ENCODE measurements at places on chromosomes 6 and 20.

DNA sequence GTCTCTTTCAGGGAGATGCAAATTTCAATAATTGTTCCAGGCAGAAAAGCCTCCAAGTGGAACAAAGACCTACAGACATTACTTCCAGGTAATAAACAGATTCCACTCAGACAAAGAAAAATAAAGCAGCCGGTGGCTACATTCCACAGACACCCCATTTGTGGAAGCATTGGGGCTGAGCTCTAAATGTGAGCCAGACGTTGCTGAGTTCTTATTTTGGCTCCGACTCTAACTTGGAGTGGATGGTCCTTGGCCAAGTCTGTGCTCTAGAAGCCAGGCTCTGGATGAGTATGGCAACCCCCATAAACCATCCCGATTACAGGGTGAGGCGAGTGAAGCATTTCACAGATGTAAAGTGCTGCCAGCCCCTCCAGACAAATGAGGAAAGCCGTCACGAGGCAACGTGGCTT lies 6.6 kb downstream of the TRAM2 start:
- no peak for DNase-seq

GRCh38 chr6:129686941-129687627 lies 22.9 kb downstream of the ARHGAP18 start:
- DNase-seq, result no peak

- no peak for DNase-seq
Measured at GRCh38 chr6:109369728-109370127, 12.5 kb downstream of the CD164 start.

- DNase-seq, result no peak
Measured at GRCh38 chr6:21360336-21360735, 233.2 kb upstream of the SOX4 start.

DNA sequence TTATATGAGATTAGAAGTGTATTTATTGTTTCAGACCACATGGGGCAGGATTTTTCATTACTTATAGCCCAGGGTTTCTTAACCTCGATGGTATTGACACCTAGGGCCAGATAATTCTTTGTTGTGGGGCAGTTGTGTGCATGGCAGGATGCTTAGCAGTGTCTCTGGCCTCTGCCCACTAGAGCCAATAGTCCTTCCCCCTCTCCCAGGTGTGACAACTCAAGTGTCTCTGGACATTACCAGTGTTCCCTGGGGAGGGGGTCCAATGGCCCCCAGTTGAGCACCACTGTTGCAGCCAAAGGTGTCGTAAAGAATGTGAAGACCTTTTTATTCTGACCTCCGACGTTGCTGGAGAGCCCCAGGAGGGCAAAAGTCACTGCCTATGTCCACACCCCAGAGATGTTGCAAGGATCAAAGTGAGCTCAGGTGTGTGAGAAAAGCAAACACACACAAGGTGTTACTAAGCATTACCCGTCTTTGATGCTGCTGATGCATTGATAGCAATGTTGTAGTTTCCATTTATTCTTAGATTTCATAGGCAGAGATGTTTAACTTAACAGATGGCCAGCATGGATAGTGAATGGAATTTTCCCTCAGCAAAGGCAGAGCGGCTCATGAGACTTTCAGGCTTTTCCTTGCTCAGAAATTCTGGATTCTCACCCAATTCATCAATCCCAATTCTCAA lies 22.2 kb downstream of the BANF2 start:
- no peak for DNase-seq

- no peak for DNase-seq
Measured at GRCh38 chr6:118808793-118809638, 84.9 kb upstream of the ASF1A start.

DNA sequence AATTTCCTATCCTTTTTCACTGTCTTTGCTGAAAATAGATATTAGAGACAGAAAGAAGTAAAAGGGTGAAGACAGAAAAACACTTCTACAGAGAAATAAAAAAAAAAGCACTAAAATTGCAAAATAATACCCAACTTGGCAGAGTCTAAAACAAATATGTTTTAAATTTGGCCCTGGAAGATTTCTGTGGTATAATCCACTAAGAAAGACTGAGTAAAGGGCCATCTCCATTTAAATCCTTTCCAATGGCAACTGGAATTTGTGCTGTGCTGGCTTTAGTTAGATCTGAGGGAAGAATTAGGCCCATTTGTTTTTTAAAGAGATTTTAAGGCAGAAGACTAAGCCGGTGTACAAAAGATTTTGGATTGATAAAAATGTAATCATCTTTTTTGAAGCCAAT lies 321.2 kb downstream of the GJA1 start:
- no peak for DNase-seq

GRCh38 chr6:142242269-142242668 lies 59.5 kb upstream of the ADGRG6 start:
- DNase-seq, result no peak

GRCh38 chr20:12467758-12468157 lies 541.0 kb upstream of the SPTLC3 start:
- no peak for DNase-seq

DNA sequence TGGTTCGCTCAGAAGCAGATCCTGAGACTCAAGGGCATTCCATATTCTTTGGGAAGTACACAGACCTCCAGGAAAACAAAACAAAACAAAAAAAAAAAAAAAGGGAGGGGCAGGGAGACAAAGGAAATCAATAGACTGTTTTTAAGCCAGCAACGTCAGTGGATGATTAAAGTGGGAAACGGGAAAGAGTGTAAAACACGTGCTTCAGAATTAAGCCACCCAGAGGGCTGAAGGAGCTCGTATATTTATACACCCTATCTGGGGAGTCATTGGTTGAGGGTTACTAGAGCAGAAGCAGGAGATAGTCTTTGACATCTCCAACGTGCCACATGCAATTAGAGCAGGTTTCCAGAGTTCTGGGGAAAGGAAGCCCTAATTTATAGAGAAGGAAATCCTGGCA lies 26.2 kb downstream of the PDE7B start:
- no peak for DNase-seq

GRCh38 chr20:60653111-60653845 lies 598.8 kb upstream of the CDH4 start:
- DNase-seq, result no peak

DNA sequence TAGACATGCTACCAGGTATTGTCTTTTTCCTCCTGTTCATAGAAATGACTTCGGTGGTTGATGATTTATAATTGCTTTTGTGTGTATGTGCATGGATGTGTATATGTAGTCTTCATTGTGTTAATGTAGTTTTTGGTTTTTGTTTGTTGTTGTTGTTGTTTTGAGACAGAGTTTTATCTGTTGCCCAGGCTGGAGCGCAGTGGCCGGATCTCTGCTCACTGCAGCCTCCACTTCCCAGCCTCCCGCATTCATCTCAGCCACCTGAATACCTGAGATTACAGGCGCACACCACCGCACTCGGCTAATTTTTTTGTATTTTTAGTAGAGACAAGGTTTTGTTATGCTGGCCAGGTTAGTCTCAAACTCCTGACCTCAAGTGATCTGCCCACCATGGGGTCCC lies 75.2 kb downstream of the HFE start:
- DNase-seq, result no peak

DNA sequence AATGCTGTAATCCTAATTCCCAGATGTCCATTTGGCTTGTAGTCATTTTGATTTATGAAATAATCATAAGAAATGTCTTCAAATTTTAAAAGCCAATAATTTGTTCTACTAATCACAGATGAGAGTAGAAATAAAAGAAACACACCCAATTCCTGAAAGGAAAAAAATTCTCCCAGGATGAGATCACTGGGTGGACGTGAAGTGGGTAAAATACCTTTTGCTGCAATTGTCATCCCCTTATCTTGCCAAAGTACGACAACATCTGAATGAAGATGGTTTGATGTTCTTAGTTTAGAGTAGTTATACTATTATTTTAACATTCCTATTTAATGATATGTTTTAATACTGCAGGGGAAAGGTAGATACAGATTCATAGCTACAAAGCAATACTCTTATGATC lies 33.7 kb downstream of the MTHFD1L start:
- DNase-seq, result no peak

- DNase-seq, result no peak
Measured at GRCh38 chr6:7155871-7156579, 48.3 kb downstream of the RREB1 start.

GRCh38 chr6:34132486-34133185 lies 13.3 kb downstream of the GRM4 start:
- no peak for DNase-seq

DNA sequence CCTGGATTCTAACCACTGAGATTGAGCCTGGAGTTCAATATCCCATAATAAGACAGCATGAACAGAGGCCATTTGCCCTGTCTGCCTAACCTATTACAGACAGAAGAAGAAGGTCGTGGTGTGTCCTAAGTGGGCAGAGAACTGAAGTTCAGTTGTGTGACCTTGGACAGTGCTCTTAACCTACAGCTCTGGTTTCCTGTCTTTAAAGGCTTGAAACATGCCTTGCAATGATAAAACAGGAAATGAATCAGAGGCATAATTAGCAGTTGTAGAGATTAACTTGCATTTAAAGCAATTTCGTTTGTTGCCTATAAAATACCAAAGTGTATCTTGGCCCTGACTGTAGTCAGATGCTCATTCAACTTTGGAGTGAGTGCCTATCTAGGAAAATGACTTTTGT lies 507.2 kb upstream of the CHD6 start:
- no peak for DNase-seq

- peak; percentile 6 for DNase-seq
Measured at GRCh38 chr20:35883778-35884540, 70.3 kb downstream of the SCAND1 start.

GRCh38 chr6:110440026-110440425 lies 24.7 kb upstream of the DDO start:
- no peak for DNase-seq

DNA sequence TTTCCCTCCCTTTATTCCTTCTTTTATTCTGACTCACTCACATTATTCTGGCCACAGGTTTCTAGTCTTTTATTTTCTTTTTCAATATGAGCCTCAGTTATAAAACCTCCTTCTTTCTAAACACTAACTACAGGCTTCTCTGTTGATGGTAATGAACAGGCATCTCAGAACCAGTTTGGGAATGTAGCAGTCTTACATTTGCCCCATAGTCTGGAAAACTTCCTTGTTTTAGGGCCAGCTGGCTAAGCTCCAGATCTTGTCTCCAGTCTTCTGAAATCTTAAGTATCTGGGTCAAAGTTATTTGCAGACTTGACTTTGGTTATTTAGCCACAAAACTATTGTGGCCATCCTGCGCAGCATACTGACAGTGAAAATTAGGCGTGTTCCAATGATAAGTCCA lies 97.0 kb upstream of the MAN1A1 start:
- no peak for DNase-seq

GRCh38 chr20:17590245-17590644 lies 20.4 kb downstream of the DSTN start:
- DNase-seq, result no peak

DNA sequence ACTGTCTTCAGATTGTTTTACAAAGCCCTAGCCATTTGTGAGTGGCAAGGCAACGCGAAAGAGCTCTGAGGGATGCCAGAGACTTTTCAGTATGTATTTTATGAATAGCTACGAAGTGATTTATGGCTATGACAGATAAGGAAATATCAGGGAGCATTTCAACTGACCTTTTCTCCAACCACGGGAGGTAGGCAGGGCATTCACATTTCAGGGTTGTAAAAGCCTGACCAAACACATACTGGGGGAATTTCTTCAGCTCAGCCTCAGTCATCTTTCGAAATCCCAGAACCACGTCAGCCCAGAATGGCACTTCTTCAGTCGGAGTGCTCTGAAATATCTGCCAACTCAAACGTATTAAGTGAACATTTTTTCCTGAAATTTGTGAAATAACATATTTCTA lies 10.8 kb downstream of the DDO start:
- DNase-seq, result no peak

- DNase-seq, result no peak
Measured at GRCh38 chr20:37364927-37365272, 19.0 kb downstream of the SRC start.

DNA sequence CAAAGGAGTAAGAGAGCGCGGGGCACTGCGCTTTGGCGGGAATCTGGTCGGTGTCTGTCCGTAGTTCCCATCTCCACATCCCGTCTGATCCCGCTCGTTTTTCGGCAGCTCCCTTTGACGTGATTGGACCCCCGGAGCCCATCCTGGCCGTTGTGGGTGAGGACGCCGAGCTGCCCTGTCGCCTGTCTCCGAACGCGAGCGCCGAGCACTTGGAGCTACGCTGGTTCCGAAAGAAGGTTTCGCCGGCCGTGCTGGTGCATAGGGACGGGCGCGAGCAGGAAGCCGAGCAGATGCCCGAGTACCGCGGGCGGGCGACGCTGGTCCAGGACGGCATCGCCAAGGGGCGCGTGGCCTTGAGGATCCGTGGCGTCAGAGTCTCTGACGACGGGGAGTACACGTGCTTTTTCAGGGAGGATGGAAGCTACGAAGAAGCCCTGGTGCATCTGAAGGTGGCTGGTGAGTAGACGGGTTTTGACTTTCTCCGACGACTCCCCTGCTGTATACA lies 1.4 kb downstream of the BTN1A1 start:
- no peak for DNase-seq

DNA sequence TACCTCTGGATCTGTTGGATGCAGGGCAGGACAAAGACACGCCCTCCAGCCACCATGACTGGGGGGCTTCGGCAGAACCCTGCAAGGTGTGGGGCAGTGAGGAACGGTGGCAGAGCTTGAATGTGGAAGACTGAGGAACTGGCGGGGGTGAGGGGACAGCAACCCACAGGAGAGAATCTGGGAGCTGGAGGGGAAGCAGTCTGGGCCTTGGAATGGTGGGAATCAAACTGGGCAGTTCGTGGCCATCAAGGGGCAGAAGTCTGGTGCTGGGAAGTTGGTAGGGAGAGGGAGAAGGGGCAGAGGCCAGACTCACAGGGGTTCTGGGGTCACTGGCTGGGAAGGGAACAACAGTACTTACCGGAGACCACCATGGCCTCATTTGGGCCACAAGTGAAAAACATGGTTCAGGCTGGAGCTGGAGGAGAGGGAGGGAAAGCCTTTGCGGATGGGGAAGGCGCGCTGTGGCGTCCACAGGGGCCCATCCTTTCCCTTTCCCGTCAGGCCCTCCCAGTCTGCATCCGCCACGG lies 635 bp downstream of the FLOT1 start:
- DNase-seq, result no peak

DNA sequence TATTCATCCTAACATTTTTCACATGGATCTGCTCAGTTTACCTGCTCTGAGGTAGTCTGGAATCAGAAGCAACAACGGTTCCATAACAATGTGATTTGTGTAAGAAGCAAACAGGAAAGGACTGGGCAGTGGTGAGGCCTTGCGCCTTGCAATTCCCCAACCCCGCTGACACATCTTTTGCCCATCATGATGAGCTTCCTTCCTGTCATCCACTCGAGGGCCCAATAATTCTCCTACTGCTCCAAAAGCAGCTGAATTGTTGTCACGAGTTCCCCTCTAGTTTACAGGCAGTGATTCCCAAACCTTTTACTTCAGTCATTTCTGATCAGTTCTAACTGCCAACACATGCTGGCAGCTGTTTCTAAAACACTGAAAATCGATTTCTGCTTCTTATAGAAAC lies 22.9 kb downstream of the STX7 start:
- no peak for DNase-seq

- no peak for DNase-seq
Measured at GRCh38 chr6:25670208-25670607, 18.2 kb downstream of the SCGN start.

DNA sequence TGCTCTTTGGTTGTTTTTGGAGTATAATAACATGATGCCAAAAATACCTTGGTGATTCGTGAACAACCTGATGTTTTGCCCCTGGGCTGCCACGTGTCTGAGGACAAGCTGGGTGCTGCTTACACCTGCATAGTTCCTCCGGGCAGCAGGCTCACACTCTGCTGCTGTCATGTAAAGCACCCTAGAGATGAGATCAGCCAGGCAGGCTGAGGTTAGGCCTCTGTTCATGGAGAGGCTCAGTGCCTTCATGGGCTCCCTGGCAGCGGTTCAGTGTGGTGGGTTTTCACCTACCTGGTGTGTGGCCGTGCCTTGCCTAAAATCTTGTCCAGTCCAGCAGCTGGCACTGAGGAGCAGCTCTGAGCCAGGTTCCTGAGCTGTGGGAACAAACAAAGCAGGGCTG lies 60.1 kb upstream of the TAGAP start:
- DNase-seq, result no peak
